ENCODE measurements at places on chromosomes 1 and 21.

DNA sequence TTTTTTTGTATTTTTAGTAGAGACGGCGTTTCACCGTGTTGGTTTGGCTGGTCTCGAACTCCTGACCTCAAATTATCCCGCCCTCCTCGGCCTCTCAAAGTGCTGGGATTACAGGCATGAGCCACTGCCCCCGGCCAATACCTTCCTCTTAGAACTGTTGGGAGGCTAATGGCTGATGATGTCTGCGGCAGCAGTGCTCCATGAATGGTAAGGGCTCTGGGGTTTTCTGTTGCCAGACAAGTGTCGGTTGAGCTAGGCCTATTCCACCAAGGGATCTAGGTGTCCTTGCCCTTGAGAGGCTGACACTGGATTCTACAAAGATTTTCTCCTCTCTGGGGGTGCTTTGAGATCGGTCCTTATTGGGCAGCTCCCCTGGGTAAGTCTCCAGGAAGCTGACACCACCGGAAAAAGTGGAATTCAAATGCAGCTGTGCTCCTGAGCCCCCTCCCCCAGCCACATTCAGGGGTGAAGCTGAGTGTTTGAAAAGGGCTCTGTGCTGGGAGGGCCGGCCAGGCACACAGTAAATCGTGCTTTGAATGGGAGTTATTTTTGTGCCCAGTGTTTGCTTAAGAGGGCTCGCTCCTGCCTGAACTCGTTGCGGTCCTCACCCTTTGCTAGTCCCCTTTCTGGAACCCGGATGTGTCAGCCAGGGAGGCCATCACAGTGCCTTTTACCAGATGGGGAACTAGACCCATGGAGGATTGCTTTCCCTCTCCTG lies 5.2 kb downstream of the SOX13 start:
- peak; percentile 96 for DNase-seq

- no peak for DNase-seq
Observed at GRCh38 chr1:63817700-63818099, 43.9 kb downstream of the ROR1 start.

GRCh38 chr1:230760360-230760827 lies 13.2 kb downstream of the CAPN9 start:
- DNase-seq, result no peak

GRCh38 chr1:59089922-59090457 lies 206.9 kb upstream of the FGGY start:
- DNase-seq, result no peak

- DNase-seq, result no peak
Observed at GRCh38 chr1:206728697-206728987, 41.9 kb upstream of the IL19 start.

- DNase-seq, result no peak
Observed at GRCh38 chr1:12480748-12481362, 137.2 kb downstream of the DHRS3 start.

GRCh38 chr21:26847921-26848320 lies 2.7 kb upstream of the ADAMTS1 start:
- no peak for DNase-seq

DNA sequence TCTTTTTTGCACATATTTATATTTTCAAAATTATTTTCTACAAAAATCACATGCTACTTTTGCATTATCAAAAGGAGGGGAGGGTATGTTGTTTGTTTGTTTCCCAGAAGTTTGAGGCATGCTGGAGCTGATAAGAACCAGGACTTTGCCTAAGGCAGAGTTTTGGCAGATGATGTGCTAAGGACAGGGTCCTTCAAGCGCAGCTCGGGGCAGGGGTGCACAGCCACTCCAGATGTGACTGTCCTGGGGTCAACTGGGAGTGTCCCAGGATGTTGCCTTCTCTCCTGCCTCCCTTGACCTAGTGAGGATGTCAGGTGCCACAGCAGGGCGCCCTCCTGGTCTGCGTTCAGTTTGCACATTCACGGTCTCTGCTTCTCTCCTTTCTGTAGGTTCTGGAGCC lies 42.6 kb upstream of the SRRM1 start:
- DNase-seq, result no peak

- no peak for DNase-seq
Observed at GRCh38 chr1:229344139-229344538, 1.3 kb upstream of the CCSAP start.

- peak; percentile 49 for DNase-seq
Observed at GRCh38 chr1:181149326-181150125, 61.0 kb downstream of the IER5 start.

- no peak for DNase-seq
Observed at GRCh38 chr1:44261171-44261817, 48.0 kb downstream of the DMAP1 start.

DNA sequence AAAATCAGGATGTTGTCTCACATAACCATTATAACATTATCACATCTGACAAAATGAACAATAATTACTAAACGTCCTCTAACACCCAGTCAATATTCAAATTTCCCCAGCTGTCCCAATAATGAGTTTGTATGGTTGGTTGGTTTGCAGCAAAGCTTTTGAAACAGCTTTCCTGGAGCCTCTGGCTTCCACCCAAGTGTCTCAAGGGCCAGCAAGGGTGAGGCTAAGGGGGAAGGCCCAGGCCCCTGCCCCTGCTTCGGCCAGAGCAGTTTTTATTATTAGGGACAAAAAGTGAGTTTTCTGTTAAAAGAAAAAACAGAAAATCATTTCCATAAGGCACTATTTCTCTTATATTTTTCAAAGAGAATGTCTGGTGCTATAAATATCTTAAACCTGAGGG lies 19.1 kb upstream of the AVPR1B start:
- no peak for DNase-seq

- no peak for DNase-seq
Observed at GRCh38 chr1:222275729-222276465, 272.0 kb downstream of the HHIPL2 start.

- no peak for DNase-seq
Observed at GRCh38 chr1:170993717-170994116, 58.4 kb downstream of the MROH9 start.

GRCh38 chr1:25467616-25468015 lies 36.9 kb downstream of the MACO1 start:
- no peak for DNase-seq

- DNase-seq, result no peak
Observed at GRCh38 chr21:32437729-32438128, 25.2 kb downstream of the EVA1C start.

DNA sequence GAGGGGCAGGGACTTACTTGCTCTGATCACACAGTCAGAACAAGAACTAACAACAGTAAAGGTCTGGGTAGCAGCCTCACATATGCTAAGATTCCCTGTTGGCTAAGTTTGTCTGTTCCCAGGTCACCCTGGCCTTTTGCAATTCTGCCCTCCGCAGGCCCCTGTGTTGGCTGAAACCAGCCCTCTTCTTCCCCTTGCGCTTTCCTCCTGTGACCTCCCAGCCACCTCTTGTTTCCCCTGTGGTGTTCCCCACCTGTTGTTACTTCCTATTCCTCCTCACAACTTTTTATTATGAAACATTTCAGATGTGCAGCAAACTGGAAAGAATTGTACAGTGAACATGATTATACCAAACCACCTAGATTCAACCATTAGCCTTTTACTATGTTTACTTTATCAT lies 23.4 kb downstream of the MAPKAPK2 start:
- no peak for DNase-seq

GRCh38 chr1:155219592-155220031 lies 11.1 kb downstream of the MTX1 start:
- no peak for DNase-seq

GRCh38 chr1:23599125-23599524 lies 39.8 kb upstream of the ID3 start:
- no peak for DNase-seq

DNA sequence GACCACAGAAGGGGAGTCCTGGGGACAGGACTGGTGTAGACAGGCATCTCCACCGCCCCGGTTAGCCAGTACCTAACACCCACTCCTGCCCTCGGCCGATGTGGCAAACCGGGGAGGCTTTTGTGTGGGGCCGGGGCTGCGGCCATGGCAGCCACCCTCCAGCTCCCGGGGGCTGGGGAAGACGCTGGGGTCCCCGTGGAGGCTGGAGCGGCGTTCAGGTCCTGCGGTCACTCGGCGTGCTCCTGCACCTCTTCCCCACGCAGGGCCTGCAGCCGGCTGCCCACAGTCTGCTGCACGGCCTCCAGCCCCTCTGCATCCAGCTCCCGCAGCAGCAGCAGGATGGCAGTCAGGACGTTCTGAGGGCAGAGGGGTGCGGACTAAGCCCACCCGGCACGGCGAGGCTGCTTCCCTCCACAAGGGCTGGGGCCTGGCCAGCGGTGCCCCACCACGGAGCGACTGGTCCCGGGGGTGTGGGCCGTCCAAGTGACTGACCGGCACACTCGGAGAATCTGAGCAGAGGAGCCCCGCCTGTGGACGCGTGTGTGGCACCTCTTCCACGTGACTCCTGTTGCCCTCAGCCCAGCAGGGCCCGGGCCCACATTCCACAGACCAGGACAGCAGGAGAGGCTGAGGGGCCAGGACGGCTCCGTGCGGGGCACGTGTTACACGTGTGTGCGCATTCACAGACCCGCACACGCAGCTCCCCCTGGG lies 9.1 kb downstream of the CFAP410 start:
- no peak for DNase-seq

DNA sequence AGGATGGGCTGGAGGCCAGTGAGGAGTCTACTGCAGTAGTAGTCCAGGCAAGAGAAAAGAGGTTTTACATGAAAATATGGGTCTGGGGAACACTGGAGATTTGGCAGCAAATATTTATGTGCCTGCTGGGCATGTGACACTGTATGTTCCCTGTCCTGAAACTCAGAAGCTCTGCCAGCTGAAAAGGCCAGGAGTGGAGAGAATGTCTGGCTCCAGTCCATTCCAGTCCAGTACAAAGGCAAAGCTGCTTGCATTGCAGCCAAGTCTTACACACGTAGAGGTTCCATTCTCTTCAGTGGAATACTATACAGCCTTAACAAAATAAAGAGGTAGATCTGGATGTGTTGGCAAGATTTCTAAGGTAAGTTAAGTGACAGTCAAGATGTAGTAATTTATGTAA lies 7.5 kb upstream of the YBX1 start:
- no peak for DNase-seq

GRCh38 chr1:209586221-209586740 lies 2.8 kb downstream of the CAMK1G start:
- no peak for DNase-seq

- no peak for DNase-seq
Observed at GRCh38 chr1:58907398-58907797, 123.6 kb upstream of the JUN start.

DNA sequence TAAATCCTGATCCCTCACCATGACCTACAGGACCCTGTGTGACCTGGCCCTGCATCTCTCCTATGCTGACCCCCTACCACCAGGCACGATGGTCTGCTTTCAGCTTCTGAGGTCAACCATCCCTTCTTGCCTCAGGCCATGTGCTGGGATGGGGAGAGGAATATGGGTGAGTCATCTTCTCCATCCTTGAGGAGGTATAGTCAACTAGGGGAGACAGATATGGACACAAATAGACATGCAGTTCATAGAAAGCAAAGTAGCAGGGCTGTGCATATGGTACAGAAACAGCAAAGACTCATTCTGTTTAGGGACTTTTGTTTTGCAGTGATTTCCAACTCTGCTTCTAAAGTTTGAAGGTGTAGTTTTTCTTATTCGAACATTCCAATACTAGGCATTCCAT lies 250.8 kb upstream of the FGGY start:
- DNase-seq, result no peak
